CD4-positive, alpha-beta T cell treated with Interleukin-10 for 1 hour (primary cell): ENCODE measurements at places on chromosomes 1 and 21.

DNA sequence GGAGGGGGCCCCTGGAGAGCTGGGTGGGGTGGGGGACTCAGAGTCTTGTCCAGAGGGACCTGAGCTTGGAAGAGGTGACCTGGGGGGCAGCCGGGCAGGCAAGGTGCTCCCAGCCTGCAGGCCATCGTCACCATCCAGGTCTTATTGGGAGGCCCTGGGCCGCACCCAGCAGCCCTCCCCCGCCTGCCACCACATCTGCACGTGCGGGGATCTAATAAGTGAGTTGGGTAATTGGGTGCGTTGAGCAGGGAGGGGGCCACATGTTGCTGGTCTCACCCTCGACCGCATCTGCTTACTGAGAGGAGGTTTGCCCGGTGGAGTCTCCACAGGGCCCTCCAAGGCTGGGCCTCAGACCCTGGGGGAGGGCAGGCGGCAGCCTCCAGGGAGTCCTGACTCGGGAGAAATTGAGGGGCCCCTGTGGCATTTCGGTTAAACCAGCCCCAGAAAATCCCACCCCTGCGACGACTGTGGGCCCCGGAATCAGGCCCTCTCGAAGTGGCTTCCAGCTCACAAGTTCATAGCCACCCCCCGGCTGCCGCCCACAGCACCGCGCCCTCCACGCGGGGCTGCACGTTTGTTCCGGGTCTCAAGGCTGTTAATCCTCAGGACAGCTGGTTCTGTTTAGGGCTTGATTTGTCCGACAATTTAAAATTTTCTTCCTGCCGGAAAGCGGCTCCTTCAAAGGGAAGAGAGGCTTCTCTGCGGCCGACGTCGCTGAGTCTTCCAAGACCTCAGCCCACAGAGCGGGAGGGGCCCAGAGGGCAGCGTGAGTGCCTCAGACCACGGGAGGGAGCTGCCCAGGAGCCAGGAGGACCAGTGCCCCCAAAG, 14.7 kb upstream of the COL6A2 start:
- no peak for DNase-seq

DNA sequence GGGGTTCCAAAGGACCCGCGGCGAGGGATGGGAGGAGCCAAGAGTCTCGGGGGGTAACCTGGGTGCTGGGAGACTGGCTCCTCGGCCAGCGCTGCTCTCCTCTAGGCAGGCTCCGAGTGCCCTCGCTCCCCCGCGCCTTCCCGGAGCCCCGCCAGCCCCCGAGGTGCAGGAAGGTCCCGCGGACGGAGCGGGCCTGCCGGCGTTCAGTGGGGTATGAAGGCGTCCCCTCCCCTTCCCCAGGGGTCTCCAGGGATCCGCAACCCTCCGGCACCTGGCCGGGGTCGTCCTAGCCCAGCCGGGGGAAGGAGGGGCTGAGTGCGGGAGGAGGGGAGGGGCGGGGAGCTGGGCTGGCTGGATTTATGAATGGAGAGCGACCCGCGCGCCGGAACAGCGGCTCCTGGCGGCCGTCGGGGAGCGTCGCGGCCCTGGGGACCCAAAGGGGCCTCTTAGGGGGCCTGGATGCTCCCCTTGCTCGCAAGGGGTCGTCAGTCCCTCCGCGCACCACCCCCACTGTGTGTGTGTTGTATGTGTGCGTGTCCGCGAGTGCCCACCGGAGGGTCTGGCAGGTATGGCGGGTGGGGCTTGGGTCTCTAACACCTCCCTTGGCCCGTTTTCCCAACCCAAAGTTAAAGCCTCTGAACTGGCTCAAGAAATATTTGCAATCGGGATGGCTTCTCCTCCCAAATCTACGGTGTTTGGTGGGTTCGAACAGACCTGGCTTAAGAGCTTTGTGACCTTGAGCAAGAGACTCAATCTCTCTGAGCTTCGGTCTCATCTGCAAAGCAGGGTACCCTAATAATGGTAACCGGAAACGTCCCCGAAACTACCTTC, 642 bp downstream of the HCRTR1 start:
- peak; percentile 37 for DNase-seq

GRCh38 chr1:11930571-11931445, 3.7 kb upstream of the PLOD1 start:
- DNase-seq: no peak

GRCh38 chr1:54502342-54502741, 45.7 kb upstream of the ACOT11 start:
- no peak for DNase-seq

- DNase-seq: peak; percentile 31
These were observed 618 bp downstream of the CLCC1 start for GRCh38 chr1:108962681-108963051.

- no peak for DNase-seq
These were observed 51.0 kb upstream of the POU2F1 start for GRCh38 chr1:167169642-167170041.
